ENCODE measurements at places on chromosomes 6 and 20. TPM values are rescaled to one million over a fixed set of nuclear protein-coding genes. Genes with fewer than 3 reads are reported as not detected.
A peak's percentile ranks its signal among the peaks of the same experiment; 100 is the strongest.

The XRN2 gene
- 78.9 TPM for polyA plus RNA-seq

DNA sequence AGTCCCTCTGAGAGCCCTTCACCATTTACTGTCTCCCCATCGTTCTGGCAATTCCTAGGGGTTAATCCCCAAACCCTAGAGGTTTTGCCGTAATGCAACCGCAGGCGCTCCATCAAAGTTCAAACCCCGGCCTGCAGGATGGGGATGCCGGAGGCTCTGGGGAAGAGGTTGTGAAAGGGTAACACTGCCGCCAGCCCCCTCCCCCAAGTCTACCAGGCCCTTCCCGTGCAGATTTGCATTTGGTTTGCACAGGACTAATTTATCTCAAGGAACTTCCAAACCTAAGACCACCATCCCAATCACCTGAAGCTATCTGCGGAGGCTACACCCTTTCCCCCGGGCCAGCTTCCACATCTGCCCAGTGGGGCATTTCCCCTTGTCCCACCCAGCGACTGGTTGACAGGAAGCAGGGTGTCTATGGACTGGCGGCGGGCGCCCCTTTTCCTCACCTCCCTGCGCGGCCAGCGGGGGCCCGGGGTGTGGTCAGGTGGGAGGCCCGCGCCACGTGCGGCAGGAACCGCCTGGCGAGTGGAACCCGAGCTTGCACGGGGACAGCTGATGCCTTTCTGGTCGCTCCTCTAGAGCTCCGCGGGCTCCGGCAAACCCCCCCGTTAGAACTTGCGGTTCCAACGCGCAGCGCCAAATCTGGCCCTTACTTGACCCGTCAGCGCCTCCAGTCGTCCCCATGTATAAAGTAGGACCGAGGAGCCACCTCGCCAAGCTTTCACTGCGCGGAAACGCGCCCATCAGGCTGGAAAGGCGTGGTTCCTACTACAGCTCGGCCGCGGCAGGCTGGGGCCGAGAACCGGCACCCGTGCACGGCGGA lies 9.4 kb upstream of the SLC4A11 start:
- DNase-seq: no peak

DNA sequence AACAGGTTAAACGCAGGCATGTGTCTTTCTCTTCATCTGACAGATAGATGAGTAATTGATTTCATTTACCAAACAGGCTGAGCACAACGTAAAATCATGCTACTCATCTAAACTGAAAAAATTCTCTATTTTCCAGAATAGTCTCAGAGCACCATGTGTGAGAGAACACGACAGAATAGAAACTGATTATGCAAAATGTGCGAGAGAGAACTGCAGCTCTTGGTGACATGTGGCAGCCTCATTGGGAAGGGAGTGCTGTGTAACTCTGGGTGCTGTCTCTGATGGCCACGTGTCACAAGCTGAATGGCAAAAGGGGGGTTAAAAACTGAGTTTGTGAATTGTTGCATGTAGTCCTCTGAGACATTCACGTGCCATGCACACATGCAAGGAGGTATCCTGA lies 143.7 kb upstream of the ATXN1 start:
- DNase-seq: no peak

- DNase-seq: peak; percentile 61
Measured at GRCh38 chr6:134372603-134373281, 54.8 kb upstream of the SGK1 start.

The OR2H1 gene
- not detected for polyA plus RNA-seq

GRCh38 chr20:47196091-47197081 lies 160.1 kb downstream of the ZMYND8 start:
- DNase-seq: peak; percentile 94

- DNase-seq: no peak
Measured at GRCh38 chr6:5162355-5162754, 77.2 kb downstream of the PPP1R3G start.

- no peak for DNase-seq
Measured at GRCh38 chr6:66161546-66162108, 454.6 kb upstream of the EYS start.

GRCh38 chr6:75505424-75505823 lies 11.8 kb upstream of the FILIP1 start:
- no peak for DNase-seq

DNA sequence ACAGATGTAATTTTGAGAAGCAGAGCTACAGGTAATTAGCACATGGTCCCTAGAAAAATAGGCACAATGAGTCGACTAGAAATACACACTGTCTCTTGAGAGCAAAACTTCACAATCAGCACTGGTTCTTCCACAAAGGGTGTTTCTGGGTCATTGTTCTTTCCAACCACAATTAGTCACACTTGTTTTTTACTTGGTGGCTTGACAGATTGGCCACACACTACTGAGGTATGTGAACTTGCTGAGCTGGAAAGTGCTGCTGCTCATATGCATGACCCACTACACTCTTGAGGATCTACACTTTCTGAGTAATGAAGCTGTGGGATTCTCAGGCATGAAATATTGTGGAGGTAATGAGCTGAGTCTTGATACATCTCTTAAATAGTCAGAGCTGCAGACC lies 347.7 kb downstream of the BCKDHB start:
- no peak for DNase-seq

The HLA-DOA gene
- polyA plus RNA-seq: 2.8 TPM

All from left lung (tissue), 14 donors.